ENCODE measurements at places on chromosomes 16 and 17.

DNA sequence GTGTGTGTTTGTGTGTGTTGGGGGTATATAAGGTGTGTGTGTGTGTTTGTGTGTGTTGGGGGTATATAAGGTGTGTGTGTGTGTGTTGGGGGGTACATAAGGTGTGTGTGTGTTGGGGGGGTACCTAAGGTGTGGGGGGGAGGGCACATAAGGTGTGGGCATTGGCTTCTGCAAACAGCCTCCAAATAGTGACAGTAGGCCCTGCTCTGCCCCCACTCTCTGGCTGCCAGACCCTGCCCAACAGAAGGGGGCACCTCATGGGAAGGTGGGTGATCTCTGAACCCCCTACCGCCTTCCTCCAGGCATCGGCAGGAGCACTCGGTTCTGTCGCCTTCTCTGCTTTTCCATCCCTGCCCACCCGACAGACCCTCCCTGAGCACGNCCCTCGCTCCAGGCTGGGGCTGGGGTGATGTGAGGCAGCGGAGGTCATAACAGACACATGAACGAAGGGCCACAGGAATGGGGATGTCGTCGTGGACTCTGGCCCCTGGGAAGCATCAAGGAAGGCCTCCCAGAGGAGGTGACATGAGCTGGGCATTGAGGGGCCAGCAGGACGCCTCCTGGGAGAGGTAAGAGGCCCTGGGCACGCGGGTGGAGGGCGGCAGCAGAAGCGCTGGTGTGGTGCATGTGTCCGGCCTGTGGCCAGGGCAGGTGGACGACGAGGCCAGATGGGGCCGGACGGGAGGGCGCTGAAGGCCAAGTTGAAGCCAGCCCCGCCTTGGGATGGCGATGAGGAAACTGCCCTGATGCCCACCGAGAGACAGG lies 136.6 kb upstream of the RPH3AL start:
- DNase-seq: no peak

DNA sequence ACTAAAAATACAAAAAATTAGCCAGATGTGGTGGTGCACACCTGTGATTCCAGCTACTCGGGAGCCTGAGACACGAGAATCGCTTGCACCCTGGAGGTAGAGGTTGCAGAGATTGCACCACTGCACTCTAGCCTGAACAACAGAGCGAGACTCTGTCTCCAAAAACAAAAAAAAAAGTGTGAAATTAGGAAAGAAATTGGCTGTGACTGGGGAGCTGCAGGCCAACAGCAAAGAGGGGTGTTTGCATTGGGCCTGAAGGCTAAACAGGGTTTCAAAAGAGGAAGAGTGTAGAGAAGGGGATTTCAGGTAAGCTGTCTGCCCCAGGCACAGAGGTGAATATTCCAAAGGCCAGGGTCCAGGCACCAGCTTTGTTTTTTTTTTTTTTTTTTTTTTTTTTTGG lies 9.4 kb downstream of the BMERB1 start:
- DNase-seq: no peak

- no peak for DNase-seq
Measured at GRCh38 chr17:27497696-27498095, 41.4 kb downstream of the KSR1 start.

DNA sequence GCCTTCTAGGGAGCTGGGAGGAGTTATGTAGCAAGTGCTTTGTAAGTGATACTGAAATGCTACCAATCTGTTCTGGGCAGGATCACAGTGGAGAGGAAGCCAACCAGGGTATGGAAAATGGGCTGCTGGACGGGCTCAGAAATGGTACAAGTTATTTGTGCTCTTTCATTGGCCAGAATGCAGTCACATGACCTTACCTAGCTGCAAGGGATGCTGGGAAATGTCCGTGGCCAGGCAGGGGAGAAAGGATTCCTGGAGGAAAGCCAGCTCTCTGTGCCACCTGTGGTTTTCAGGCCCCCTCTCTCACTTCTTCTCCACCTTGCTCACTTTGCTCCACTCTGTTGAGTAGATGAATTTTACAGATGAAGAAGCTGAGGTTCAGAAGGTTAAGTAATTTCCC lies 4.8 kb downstream of the EEF2K start:
- DNase-seq: no peak

DNA sequence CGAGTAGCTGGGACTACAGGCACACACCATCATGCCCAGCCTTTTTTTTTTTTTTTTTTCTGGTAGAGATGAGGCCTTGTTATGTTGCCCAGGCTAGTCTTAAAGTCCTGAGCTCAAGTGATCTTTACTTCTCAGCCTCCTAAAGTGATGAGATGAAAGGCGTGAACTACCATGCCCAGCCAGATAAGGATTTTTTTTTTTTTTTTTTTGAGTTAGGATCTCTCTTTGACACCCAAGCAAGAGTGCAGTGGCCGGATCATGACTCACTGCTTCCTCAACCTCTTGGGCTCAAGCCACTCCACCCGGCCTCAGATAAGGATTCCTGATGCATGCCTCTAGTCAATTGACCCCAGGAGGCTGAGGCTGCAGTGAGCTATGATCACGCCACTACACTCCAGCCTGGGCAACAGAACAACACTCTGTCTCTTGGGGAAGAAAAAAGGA lies 11.2 kb upstream of the PLEKHG4 start:
- DNase-seq: no peak

DNA sequence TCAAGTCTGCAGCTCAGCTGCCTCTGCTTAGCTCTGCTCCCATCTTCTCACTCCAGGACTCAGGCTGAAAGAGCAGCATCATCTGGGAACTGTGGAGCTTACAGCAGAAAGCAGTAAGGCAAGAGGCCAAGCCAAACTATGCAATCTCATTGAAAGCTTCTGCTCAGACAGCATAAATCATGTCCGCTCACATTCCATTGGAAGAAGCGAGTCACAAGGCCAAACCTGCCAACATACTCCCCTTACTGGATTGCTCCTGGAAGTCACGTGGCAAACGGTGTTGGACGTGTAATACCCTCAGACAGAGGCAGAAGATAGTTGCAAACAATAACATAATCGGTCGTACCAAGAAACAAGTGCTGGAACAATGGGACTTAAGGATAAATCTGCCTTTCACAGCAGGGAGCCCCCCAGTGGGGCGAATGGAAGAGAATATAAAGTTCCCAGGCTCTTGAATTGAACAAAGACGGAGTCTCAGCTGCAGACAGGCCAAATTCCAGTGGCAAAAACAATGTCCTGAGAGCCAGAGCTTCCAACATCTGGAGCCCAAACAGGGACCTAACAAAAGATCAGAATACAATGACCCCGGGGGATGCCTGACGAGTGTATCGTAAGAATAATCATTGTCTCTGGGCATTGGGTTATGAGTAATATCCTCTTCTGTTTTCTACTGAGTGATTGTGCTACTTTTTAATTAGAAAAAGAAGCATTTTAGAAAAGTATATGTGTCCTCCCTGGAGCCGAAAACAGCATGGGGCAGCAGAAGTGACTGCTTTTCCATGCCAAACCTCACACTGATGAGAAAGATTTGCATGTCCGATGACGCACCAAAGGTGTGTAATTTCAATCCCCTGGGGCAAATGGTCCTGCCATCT lies 68.4 kb downstream of the CMC2 start:
- no peak for DNase-seq

Data from DMS153 (cell line).